Mesenchymal stem cell (in vitro differentiated cells and primary cell): ENCODE measurements at places on chromosomes 7 and 10.

- no peak for DNase-seq
- H3K27ac ChIP-seq: no peak overlapping the region
- H3K27me3 ChIP-seq: no peaks in the 10 kb centered on the region
- peaks cover 5% of the 10 kb centered on the region for H3K36me3 ChIP-seq
Observed at GRCh38 chr7:66277492-66277891, 72.4 kb downstream of the TPST1 start.

GRCh38 chr7:37832194-37832593 is 16.2 kb upstream of the NME8 start:
- no peaks in the 10 kb centered on the region for H3K36me3 ChIP-seq
- H3K27ac ChIP-seq: no peak overlapping the region
- no peak for DNase-seq
- no peaks in the 10 kb centered on the region for H3K4me1 ChIP-seq
- H3K4me3 ChIP-seq: no peak overlapping the region
- H3K27me3 ChIP-seq: no peaks in the 10 kb centered on the region

GRCh38 chr10:17443707-17444387 is 10.5 kb downstream of the ST8SIA6 start:
- H3K4me1 ChIP-seq: no peaks in the 10 kb centered on the region
- DNase-seq: no peak
- H3K4me3 ChIP-seq: no peak overlapping the region
- H3K27ac ChIP-seq: no peak overlapping the region

- peaks cover 8% of the 10 kb centered on the region for H3K4me1 ChIP-seq
- H3K4me3 ChIP-seq: no peak overlapping the region
Observed at GRCh38 chr10:102579328-102579727, 65.0 kb upstream of the TRIM8 start.

- H3K27me3 ChIP-seq: no peaks in the 10 kb centered on the region
- H3K27ac ChIP-seq: no peak overlapping the region
- H3K4me1 ChIP-seq: peaks cover 2% of the 10 kb centered on the region
- H3K4me3 ChIP-seq: no peak overlapping the region
- H3K36me3 ChIP-seq: no peaks in the 10 kb centered on the region
Observed at GRCh38 chr7:30411897-30412296, 66.7 kb downstream of the NOD1 start.

DNA sequence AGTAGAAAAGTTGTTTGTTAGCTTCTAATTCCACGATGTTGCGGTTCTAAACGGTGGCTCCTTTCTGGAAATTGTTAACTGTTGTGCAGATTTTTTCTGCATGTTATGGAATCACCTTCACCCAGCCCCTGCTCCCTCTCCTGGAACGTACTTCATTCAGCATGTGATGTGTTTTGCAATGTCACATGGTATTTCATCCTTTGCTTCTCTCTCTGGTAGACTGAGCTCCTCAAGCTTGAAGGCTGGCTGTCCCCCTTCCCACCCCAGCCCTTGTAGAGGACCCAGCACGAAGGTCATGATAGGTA is 4.4 kb downstream of the PPP2R2D start:
- peaks cover 29% of the 10 kb centered on the region for H3K36me3 ChIP-seq
- peaks cover 25% of the 10 kb centered on the region for H3K4me1 ChIP-seq
- no peak overlapping the region for H3K27ac ChIP-seq
- no peak overlapping the region for H3K4me3 ChIP-seq

- no peaks in the 10 kb centered on the region for H3K36me3 ChIP-seq
- H3K27ac ChIP-seq: no peak overlapping the region
- no peak overlapping the region for H3K4me3 ChIP-seq
- H3K4me1 ChIP-seq: no peaks in the 10 kb centered on the region
- no peak for DNase-seq
Observed at GRCh38 chr7:81902536-81902935, 132.7 kb upstream of the HGF start.

DNA sequence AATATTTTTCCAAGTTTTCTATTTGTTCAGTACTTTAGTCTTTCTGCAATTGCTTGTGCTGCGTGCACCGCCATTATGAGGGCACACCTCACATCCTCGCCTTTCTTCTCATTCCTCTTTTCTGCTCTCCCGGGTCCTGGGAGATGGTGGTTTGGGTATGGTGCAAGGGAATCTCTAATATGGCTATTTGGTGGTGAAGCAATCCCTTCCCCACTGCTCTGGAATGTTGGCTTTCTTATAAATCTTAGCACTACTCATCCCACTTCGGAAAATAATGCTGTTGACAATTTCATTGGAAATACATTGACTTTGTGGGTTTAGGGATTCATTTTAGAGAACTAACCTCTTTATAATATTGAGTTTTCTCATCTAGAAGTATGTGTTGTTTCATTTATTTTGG is 1.9 kb upstream of the GCK start:
- H3K4me1 ChIP-seq: peaks cover 28% of the 10 kb centered on the region
- H3K27ac ChIP-seq: no peak overlapping the region
- no peak for DNase-seq
- no peaks in the 10 kb centered on the region for H3K36me3 ChIP-seq

DNA sequence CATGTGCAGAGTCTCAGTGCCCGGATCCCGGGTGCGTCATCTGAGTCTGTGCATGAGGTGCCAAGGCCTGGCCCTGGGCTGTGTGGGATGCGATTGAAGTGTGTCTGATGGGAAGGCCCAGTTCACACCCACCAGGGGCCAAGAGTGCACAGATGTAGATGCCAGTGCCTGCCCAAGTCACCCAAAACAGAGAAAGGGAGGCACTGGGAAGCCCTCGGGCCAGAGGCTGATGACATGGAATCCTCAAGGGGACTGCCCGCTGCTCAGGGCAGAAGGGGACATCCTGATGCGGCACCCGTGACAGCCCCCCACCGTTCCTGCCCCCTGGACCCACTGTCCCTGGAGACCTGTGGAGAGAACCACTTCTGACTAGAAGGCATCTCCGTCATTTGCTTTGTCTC is 72.2 kb upstream of the ZNF479 start:
- no peak for DNase-seq
- H3K27ac ChIP-seq: no peak overlapping the region
- no peaks in the 10 kb centered on the region for H3K4me1 ChIP-seq
- no peaks in the 10 kb centered on the region for H3K27me3 ChIP-seq

- no peaks in the 10 kb centered on the region for H3K4me1 ChIP-seq
- H3K36me3 ChIP-seq: peaks cover 7% of the 10 kb centered on the region
- no peak overlapping the region for H3K4me3 ChIP-seq
Observed at GRCh38 chr10:63573068-63573697, 52.0 kb downstream of the REEP3 start.

- H3K36me3 ChIP-seq: peaks cover 61% of the 10 kb centered on the region
- H3K4me3 ChIP-seq: no peak overlapping the region
- H3K27ac ChIP-seq: peak overlapping the region; percentile 50
Observed at GRCh38 chr10:78025685-78026364, 3.5 kb downstream of the POLR3A start.

DNA sequence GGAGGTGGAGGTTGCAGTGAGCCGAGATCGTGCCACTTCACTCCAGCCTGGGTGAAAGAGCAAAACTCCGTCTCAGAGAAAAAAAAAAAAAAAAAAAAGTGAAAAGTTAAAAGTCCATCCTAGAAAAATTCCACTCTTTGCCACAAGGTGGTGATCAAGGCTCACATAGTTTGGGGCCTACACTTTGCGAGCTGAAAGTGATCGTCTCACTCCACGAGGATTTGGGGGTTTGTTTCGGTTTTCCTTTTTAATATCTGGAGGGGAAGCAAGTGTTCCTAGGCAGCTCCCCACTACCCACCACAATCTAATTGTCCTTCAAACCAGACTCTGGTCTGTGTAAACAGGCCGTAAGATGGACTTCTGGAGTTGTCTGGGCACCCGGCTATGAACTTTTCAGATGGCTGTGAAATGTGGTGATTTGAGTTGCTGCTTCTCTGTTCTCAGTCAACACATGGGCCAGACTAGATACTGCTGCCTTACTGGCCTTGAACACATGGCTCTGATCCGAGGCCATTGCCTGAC is 27.1 kb downstream of the PRLHR start:
- H3K27me3 ChIP-seq: peaks cover 25% of the 10 kb centered on the region
- no peaks in the 10 kb centered on the region for H3K4me1 ChIP-seq
- peak overlapping the region; percentile 6 for H3K4me3 ChIP-seq
- no peak overlapping the region for H3K27ac ChIP-seq

GRCh38 chr7:88391247-88391646 is 84.6 kb upstream of the STEAP4 start:
- DNase-seq: no peak
- H3K27me3 ChIP-seq: no peaks in the 10 kb centered on the region
- no peak overlapping the region for H3K27ac ChIP-seq
- no peaks in the 10 kb centered on the region for H3K36me3 ChIP-seq
- H3K4me1 ChIP-seq: no peaks in the 10 kb centered on the region
- H3K4me3 ChIP-seq: no peak overlapping the region

GRCh38 chr10:95403700-95404461 is 113.1 kb upstream of the PDLIM1 start:
- no peak overlapping the region for H3K27ac ChIP-seq
- no peaks in the 10 kb centered on the region for H3K4me1 ChIP-seq
- H3K36me3 ChIP-seq: no peaks in the 10 kb centered on the region
- no peak for DNase-seq
- peaks cover 8% of the 10 kb centered on the region for H3K27me3 ChIP-seq
- H3K4me3 ChIP-seq: no peak overlapping the region

DNA sequence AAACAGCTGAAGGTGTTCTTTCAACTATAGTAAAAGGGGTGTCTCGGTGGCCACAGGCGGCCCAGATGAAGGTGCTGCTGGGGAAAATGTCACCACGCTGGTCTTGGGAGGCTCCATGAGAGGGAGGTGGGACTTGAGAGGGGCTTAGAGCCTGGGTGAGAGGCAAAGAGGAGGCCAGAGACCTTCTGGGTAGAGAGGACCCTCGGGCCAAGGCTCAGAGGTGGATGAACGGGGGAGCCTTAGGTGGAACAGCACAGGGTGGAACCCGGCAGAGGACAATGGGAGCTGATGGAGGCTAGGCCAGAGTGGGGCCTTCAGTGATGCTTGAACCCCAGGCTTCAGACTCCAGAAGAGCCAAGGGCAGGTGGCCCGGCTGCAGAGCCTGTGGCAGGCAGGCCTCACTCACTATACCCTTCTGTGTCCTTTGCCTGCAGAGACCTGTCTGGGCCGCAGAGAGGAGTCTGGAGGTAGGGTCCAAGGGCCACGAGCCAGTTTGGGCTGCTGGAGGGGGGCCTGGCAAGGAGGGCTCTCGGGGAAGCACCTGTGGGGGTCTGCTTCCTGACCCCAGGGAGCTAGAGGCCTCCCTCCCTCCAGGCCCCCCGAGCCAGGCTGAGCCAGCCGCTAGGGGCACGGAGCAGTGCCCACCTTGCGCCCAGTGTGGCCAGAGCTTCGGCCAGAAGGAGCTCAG is 32.1 kb downstream of the ZNF783 start:
- H3K27me3 ChIP-seq: no peaks in the 10 kb centered on the region
- peaks cover 75% of the 10 kb centered on the region for H3K36me3 ChIP-seq
- H3K4me1 ChIP-seq: peaks cover 3% of the 10 kb centered on the region
- no peak for DNase-seq

GRCh38 chr7:117808910-117809705 is 64.1 kb downstream of the CTTNBP2 start:
- H3K4me3 ChIP-seq: no peak overlapping the region
- no peaks in the 10 kb centered on the region for H3K36me3 ChIP-seq
- peaks cover 6% of the 10 kb centered on the region for H3K4me1 ChIP-seq
- H3K27me3 ChIP-seq: no peaks in the 10 kb centered on the region
- no peak for DNase-seq
- no peak overlapping the region for H3K27ac ChIP-seq
